Neural crest cell (in vitro differentiated cells): ENCODE measurements at places on chromosomes 7 and 10. TPM values are rescaled to one million over a fixed set of nuclear protein-coding genes. Genes with fewer than 3 reads are reported as not detected.
A peak's percentile ranks its signal among the peaks of the same experiment; 100 is the strongest.

The POM121 gene
- 68.8 and 74.3 TPM in 2 replicates for total RNA-seq

- DNase-seq = peak; percentile 56
Measured at GRCh38 chr10:72254813-72255568, 18.7 kb upstream of the DDIT4 start.

DNA sequence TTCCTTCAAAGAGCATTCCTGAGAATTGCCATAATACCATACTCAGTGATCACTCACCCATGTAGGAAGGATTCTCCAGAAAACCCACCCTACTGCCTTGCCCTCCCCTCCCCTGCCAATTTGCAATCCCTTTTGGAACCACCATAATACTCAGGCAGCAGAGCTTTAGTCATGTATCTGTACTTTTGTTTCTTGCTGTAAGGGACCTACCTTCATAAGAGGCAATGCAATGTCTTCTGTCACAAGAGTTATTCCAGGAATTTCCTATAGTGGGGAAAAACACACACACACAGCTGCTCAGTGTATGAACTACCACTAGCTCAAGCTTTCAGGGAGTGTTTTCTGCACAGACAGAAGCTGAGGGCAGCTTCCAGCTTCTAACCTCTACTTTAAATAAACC, 67.0 kb downstream of the GSAP start:
- no peak for DNase-seq

GRCh38 chr7:23207021-23207420, 25.2 kb downstream of the NUP42 start:
- DNase-seq = no peak
